Stimulated activated CD8-positive, alpha-beta memory T cell treated with anti-CD3 and anti-CD28 coated beads, Interleukin-7, amount 100 ng/mL, for 1 hour (primary cell): ENCODE measurements at places on chromosomes 3 and 15.

DNA sequence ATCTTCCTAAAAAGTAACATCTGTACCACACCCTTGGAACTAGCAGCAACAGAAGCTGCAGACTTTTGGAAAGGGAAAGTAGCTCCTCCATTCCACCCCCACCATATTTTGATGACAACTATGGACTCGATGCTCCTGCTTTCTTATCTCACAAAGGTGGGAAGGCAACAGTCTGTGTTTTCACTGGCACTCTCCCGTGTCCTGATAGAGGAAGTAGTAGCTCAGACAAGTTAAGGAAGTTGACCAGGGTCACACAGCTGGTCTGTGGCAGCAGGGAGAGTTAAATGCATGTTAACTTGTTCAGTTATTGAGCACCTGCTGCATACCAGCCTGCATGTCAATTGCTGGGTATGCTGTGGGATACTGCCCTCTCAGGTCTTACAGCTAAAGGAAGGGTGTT lies 33.1 kb downstream of the BHLHE40 start:
- no peak for DNase-seq

- no peak for DNase-seq
Observed at GRCh38 chr3:52678265-52679198, 7.2 kb downstream of the PBRM1 start.

GRCh38 chr3:6803619-6804018 lies 57.3 kb upstream of the GRM7 start:
- no peak for DNase-seq

DNA sequence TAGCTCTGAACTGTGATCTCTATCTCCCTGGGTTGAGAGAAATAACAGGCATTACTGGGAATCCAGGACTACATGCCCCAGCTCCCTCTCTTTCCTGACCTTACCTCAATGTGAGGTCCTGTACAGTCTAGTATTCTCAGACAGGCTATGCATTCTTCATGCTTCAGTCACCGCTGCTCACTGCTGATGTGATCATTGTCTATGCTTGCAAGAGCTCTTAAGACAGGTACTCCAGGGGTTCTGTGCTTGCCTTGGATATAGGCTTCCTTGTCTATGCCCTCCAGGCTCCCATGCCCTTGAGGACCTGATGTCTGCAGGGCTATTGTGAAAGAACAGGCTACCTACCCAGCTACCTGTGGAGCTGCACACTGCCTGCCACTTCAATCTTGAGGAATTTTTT lies 183.6 kb downstream of the MBNL1 start:
- no peak for DNase-seq

- no peak for DNase-seq
Observed at GRCh38 chr15:98772895-98773294, 124.6 kb downstream of the IGF1R start.

DNA sequence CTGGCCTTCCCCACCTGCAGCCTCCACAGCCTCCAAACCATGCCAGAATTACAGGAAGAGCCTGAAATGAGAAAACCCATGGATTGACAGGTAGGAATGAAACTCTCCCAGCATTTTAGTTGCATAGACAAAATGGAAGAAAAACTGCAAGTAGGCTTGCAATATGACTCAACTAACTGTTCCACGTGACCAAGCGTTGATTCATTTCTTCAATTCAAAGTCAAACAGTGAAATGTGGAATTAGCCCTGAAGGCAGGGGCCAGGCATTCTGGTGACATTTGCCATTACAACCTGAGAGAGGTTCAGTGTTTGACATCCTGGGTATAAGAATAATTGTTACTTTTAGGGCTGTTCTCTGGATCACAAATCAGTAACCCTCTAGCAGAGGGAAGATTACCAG lies 676.5 kb upstream of the CFAP20DC start:
- DNase-seq: no peak

- no peak for DNase-seq
Observed at GRCh38 chr3:190265126-190265525, 57.1 kb downstream of the CLDN1 start.

- DNase-seq: no peak
Observed at GRCh38 chr3:37849146-37849923, 12.3 kb upstream of the CTDSPL start.

- DNase-seq: no peak
Observed at GRCh38 chr3:193996221-193996620, 139.7 kb upstream of the HES1 start.

- DNase-seq: no peak
Observed at GRCh38 chr3:22373182-22373581, 622.2 kb upstream of the ZNF385D start.

DNA sequence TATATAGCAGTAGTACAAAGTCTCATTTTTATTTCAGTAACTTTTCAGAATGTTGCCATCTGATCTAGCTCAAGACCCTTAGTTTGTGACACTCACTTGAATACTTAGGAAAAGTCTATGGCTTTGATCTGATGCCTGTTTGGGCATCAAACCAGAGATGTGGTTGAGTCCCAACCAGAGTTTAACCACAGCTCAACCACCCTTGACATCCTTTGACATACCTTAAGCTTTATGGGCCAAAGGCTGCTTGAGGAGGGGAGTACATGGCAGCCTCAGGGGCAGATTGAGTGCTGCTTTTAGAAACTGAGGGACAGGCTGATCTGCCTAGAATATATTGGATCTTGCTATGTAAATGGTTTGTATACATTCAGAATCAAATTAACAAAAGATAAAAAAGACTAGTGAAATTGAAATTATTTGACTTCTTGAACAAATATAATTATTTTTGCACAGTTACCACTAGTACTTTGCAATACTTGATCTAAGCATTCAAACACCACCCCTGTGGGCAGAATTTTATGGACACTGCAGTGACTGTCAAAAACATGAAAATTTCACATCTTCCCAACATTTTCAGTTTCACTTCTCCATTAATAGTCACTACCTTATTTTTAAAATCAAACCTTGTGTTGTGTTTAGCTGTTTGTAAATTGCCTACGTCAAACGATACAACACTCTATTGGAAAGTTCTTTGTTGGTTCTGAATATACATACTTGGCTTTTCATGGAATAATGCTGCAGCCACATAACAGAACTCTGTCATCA lies 199.8 kb downstream of the UBE2E2 start:
- DNase-seq: no peak

- no peak for DNase-seq
Observed at GRCh38 chr3:81851176-81851575, 89.7 kb upstream of the GBE1 start.

DNA sequence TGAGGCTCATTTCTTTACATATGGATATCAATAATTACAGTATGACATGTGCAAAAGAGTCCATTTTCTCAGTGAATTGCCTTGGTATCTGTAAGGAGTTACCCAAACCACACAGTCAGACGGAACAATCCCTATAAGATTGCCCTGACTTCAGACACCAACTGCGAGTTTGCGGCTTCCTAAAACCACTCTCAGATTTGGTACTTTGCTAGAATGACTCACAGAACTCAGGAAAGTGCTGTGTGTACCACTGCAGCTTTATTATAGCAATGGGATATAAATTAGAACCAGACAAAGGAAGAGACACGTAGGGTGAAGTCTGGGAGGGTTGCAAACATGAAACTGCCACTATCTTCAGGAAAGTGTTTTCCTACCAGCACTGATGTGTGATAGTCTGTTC lies 45.8 kb upstream of the ATP13A3 start:
- DNase-seq: no peak

GRCh38 chr3:11928381-11928780 lies 75.8 kb upstream of the SYN2 start:
- no peak for DNase-seq

GRCh38 chr15:59691194-59691805 lies 2.2 kb upstream of the BNIP2 start:
- DNase-seq: no peak

DNA sequence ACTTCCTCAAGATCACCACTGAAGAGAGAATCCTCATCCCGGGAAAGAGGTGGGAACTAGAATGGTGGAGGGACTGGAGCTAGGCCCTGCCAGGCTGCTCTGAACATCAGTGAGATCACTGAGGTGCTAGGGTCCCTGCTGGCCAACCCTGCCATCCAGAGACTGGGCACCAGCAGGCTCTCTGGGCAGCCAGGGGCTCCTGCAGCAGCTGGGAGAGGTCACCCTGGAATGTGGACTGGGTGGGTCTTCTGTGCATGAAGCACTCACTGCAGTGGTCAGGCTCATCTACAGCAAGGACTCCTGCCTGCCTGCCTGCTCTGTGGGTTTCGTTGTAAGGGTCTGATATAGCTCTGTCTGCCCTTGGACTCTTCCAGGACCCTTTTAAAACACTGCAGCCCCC lies 24.9 kb downstream of the ALS2CL start:
- DNase-seq: no peak

- DNase-seq: no peak
Observed at GRCh38 chr3:194512895-194513601, 26.2 kb upstream of the ATP13A3 start.

DNA sequence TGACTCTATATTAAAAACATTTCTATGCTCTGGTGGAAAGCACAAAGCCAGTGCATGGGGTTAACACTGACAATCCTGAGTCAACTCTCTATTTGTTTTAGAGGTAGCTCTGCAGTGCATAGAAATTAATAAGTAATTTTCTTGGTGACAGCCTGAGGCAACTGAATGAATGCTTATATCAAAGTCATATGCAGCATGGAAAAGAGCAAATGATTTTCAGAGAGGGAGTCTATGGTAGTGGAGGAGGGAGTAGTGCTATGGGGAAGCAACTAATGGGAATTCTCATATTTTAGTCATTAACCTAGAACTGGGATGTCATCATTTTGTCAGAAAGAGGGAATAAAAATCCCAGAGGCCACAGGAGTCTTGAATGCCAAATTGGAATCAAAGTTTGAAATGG lies 99.1 kb downstream of the CLSTN2 start:
- DNase-seq: no peak

DNA sequence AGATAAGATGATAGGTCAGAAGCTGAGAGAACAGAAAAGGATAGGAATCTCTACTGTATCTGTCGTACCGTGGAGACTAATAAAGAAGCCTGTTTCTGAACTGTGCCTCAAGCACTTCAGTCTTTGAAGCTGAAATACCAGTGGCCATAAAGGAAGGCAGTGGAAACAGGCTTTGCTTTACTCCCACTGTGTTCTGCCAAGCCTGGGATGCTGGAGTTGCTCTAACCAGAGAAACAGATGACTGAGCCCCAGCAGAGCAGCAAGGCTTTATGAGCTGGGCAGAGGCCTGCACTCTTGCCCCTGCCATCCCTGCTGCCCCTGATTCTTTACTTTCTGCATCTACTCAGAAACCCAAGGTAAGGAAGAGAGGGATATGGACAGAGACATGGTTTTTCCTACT lies 89.4 kb downstream of the PDE8A start:
- no peak for DNase-seq

DNA sequence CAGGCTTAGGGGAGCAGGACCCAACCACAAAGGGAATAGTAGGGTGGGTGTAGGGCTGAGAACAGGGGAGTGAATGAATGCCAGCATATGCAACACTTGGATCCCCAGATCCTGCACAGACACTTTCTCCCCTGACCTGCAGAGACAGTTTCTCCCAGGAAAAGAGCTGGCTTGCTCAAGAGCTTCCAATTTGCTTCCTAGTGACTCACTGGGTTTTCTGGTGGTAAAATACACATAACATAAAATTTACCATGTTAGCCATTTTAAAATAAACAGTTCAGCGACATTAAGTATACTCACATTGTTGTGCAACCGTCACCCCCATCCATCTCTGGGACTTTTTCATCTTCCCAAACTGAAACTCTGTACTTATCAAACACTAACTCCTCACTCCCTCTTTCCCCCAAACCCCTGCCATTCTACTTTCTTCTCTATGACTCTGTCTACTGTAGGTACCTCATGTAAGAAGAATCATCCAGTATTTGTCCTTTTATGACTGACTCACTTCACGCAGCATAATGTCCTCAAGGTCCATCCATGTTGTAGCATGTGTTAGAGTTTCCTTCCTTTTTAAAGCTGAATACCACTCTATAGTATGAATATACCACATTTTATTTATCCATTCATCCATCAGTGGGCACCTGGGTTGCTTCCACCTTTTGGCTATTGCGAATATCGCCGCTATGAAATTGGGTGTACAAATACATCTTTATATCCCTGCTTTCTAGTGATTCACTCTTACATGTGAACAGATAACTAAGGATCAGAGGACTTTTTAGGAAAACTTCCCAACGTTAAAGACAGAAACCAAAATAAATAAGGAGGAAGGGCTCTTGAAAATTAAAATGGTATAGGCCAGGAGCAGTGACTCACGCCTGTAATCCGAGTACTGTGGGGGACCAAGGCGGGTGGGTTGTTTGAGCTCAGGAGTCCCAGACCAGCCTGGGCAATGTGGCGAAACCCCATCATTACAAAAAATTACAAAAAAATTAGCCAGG lies 95.6 kb upstream of the TJP1 start:
- no peak for DNase-seq

GRCh38 chr3:94050546-94050945 lies 12.2 kb downstream of the DHFR2 start:
- no peak for DNase-seq

GRCh38 chr3:128575777-128576176 lies 74.8 kb downstream of the RPN1 start:
- no peak for DNase-seq

DNA sequence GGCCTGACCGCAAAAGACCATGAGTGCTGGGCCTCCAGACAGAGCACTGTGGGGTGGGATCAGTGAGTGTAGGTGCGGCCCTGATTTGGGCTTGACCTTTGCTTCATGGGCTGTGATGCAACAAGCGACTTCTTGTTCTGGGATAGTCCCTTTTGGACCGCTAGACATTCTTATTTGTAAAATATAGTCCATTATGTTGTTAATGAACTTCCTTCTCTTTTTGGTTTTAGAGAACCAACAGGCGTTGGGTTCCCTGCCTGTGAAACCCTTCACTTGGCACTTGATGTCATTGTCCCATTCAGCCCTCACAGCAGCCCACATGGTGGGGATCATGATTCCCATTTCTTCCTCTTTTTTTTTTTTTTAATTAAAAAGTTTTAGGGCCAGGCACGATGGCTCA lies 15.8 kb upstream of the TRH start:
- DNase-seq: no peak

DNA sequence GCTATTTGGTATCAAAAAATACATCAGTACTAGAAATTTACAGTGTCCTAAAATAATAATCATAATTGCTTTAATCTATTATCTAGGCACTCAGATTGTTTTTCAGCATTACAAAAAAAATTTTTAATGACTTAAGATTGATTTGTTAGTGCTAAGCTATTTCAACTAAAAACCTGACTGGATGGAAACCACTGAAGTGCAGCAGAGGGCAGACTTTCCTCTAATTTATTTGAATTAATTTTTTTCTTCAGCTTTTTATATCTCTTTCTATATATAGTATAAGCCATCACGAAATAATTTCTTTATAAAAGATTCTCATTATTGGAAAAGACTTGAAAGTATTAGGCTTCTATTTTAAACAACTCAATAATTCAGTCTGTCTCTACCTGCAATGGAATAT lies 131.4 kb downstream of the IQCH start:
- DNase-seq: no peak

DNA sequence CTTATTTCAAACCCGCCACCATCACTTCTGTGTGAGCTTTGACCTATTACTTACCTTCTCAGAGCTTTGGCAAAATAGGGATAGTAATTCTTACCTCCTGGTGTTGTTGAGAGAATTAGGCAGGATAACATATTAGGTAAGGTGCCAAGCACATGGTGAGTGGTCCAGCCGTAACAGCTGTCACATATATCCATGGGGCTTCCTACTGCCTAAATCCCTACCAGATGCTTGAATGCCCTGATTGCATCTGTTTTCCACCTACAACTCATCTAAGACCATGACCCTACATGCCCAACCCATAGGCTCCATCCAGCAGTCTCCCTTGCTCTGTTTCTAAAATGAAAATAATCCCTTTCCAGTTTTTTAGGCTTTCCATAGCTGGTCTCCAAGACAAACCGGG lies 162.3 kb upstream of the NR2E3 start:
- no peak for DNase-seq
